Myocyte (in vitro differentiated cells): ENCODE measurements at places on chromosomes 6 and 20. TPM values are rescaled to one million over a fixed set of nuclear protein-coding genes. Genes with fewer than 3 reads are reported as not detected.
A peak's percentile ranks its signal among the peaks of the same experiment; 100 is the strongest.

DNA sequence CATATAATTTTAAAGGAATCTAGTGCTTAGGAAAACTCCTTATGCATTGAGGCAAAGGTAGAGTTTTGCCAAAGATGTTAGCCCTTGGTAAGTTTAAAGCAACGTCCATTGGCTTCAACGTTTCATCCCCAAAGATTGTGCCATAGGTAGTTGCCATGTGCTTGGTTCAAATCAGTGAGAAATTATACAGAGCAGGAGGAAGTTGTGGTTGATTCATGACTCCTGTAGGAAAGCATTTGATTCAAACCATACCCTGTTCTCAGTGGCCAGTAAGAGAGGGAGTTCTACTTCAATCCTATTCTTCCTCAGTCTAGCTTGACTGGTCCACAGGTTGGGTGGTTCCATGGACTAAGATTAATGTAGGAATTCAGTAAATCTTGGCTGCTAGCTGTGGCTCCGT, 535.6 kb downstream of the QKI start:
- no peak for DNase-seq

The PRKN gene
- 8.9 and 11.6 TPM in 2 replicates for total RNA-seq

The CRIP3 gene
- 0.78 TPM in 1 of 2 replicates, not detected in the other for total RNA-seq

The RBPJL gene
- total RNA-seq, result not detected in 2 replicates

DNA sequence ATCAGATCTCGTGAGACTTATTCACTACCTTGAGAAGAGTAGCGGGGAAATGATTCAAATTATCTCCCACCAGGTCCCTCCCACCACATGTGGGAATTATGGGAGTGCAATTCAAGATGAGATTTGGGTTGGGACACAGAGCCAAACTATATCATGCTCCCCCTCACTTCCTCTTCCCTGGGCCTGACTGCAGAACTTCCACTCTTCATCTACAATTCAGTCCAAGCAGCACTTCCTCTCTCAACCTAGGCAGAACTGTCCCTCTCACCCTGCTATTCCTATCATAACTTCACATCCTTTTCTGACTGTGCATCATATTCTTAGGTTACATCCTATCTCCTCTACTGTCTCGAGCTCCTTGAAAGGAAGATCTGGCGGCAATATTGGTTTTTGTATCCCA, 184.0 kb upstream of the HDDC2 start:
- no peak for DNase-seq

The BNIP5 gene
- not detected in 2 replicates for total RNA-seq

The TNF gene
- not detected in 2 replicates for total RNA-seq

The SYTL3 gene
- 6.9 and 7.1 TPM in 2 replicates for total RNA-seq

DNA sequence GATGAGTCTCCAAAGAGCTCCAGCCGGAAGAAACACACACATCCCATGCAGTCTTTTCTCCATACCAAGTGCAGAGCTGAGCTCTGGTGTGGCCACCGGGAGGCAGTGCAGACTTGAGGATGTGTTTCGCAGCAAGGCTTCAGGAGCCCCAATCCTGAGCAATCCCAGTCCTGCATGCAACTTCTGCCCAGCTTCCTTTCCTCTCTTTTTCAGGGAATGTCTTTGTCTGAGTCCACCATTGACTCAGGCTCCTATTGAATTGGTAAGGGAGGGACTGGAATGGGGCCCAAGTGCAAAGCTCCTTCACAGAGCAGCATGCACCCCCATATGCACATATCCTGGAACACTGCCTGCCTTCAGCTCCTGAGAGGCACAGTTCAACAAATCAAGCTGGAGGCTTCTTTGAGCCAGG, 50.5 kb upstream of the ASIP start:
- peak; percentile 82 for DNase-seq

DNA sequence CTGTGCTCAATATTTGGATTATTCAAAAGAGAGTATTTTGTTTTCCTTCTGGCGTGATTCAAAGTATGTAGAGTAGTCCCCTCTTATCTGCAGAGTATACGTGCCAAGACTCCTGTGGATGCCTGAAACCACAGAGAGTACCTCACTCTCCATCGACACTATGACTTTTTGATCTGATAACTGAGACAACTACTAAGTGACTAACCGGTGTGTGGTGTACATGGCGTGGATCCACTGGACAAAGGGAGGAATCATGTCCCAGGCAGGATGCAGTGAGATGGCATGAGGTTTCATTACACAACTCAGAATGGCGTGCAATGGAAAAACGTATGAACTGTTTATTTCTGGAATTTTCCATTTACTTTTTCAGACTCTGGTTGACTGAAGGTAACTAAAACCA, 112.2 kb upstream of the PDE7B start:
- peak; percentile 5 for DNase-seq

The ZNF335 gene
- total RNA-seq, result 14.7 and 15.2 TPM in 2 replicates

GRCh38 chr6:144657691-144658090, 372.6 kb downstream of the UTRN start:
- no peak for DNase-seq

The GSTA1 gene
- total RNA-seq, result not detected in 2 replicates

- DNase-seq, result no peak
These were observed 418.5 kb upstream of the BTBD3 start for GRCh38 chr20:11499101-11499634.

The GLP1R gene
- total RNA-seq, result 0.03 TPM in 1 of 2 replicates, not detected in the other

The NTSR1 gene
- total RNA-seq, result not detected in 2 replicates

DNA sequence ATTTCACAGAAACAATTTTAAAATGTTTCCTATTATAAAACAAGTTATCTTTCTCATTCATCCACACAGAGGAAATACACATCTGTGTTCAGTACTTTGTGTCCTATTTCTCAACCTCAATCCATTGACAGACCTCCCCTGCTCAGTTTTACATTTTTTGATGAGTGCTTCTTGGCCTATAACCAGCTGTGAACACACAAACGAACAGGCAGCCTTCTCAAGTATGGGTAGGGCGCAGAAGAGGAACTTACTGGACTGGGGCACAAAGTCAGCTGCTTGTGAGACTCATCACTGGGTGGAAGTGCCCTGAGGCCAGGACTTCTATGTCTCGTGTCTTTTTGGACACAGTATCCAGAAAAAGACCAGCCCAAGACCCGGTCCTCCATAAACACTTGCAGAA, 2.8 kb downstream of the RPS6KA2 start:
- peak; percentile 13 for DNase-seq

- no peak for DNase-seq
These were observed 19.3 kb downstream of the CYP24A1 start for GRCh38 chr20:54154439-54154838.

The VPS16 gene
- total RNA-seq, result 30.1 and 31.3 TPM in 2 replicates

The SCRT2 gene
- not detected in 2 replicates for total RNA-seq

The TFAP2B gene
- total RNA-seq, result not detected in 2 replicates

GRCh38 chr6:108588586-108588985, 27.9 kb downstream of the FOXO3 start:
- peak; percentile 65 for DNase-seq

DNA sequence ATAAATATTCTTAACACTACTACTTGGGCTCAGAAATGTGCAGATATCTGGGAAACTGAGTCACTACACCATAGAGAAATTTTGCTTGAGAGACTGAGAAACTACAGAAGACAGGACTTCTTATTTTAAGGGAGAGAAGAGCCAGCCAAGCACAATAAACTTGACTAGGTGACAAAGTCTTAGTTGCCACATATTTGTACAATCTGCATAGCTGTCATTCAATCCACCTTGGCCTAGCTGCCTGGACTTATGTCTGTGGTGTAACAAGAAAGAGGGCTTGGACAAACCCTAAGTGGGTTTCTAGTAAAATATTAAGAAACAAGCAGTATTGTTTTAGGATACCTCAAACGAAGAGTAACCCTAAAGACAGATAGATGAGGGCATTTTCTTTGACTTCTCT, 21.8 kb upstream of the IRAK1BP1 start:
- no peak for DNase-seq

- DNase-seq, result no peak
These were observed 215.9 kb downstream of the ARHGAP18 start for GRCh38 chr6:129494099-129494498.

The CGA gene
- total RNA-seq, result not detected in 2 replicates

The ARHGAP40 gene
- not detected in 2 replicates for total RNA-seq

The TRIM31 gene
- not detected in 2 replicates for total RNA-seq
